ENCODE measurements at places on chromosomes 4 and X.

- DNase-seq = no peak
Measured at GRCh38 chr4:7040765-7041164, 2.4 kb upstream of the TADA2B start.

DNA sequence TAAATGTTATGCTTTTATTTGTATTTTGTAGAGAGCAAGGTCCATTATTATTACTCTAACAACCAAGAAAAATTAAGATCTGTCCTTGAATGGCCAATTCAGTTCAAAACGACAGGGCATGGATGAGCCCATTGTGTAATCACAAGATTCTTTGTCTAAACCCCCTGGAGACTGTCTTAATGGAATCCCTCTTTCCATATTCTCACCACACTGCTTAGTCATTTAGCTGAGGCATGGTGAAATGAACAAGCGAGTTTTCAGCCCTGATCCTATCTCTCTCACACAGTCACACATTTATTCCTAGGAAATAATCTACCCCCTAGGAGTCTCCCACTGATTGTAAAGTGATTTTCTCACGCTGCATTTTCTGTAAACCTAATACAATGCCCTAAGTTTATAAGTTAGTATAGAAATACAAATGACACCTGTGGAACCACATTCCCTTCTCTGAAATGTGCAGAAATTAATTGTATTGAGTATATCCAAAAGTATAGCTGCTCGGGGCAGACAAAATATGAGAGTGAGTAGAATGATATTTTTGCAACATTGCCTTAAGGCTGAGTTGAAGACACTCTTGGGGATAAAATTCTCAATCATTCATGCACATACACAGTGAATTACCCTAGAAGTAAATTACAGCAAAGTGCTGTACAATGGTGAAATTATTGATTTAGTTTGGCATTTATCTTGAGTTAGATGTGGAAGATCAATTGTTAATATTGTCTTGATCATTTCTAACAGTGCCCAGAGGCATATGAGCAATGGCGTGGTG lies 119.7 kb upstream of the PCDH7 start:
- DNase-seq = no peak

GRCh38 chr4:88097301-88097700 lies 61.1 kb downstream of the ABCG2 start:
- DNase-seq = no peak

- DNase-seq = peak; percentile 40
Measured at GRCh38 chrX:47723689-47724088, 64.7 kb upstream of the UXT start.

- peak; percentile 5 for DNase-seq
Measured at GRCh38 chrX:49754233-49754857, 58.6 kb upstream of the PAGE1 start.

DNA sequence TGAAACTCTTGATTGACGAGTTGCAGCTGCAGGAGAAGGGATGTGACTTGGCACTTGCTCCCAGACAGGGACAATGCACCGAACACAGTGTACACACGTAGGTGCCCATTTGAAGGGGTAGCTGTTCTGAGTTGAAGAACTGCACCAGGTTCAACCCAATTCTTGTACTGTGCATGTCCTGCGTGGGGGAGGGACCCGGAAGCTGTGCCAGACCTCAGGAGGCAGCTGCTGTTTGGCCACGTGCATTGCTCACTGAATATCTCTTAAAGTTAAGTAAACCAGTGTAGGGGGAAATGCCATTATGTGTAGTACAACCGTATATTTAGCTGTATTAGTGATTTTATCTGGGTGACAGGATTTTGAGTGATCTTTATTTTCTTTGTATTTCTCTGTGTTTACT lies 12.0 kb upstream of the RBBP7 start:
- peak; percentile 43 for DNase-seq

GRCh38 chr4:105923497-105924238 lies 28.4 kb downstream of the NPNT start:
- no peak for DNase-seq

DNA sequence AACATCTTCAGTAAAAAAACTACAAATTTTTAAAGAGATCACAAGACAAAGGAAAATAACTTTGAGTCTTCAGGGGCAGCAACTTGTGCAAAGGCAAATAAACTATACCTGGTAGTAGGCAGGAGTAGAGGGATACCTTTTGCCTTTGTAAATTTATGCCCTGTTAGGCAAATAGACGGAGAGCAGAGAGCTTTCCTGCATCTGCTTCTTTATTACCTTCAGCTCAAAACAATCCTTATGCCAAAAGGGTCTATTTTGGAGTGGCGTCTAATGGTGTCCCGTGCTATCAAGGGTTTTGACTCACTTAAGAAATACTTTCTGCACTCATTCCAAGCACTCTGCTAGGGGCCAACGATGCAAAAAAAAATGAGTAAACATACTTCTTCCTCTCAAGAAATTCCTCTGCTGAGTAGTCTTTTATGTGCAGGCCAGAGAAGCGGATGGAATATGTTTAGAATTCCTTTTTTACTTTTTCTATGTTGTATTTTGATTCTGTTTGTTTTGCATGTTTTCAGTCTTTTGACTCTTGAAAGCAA lies 131.9 kb downstream of the ANXA5 start:
- DNase-seq = no peak

GRCh38 chr4:151205722-151206121 lies 71.2 kb upstream of the PRSS48 start:
- DNase-seq = no peak

DNA sequence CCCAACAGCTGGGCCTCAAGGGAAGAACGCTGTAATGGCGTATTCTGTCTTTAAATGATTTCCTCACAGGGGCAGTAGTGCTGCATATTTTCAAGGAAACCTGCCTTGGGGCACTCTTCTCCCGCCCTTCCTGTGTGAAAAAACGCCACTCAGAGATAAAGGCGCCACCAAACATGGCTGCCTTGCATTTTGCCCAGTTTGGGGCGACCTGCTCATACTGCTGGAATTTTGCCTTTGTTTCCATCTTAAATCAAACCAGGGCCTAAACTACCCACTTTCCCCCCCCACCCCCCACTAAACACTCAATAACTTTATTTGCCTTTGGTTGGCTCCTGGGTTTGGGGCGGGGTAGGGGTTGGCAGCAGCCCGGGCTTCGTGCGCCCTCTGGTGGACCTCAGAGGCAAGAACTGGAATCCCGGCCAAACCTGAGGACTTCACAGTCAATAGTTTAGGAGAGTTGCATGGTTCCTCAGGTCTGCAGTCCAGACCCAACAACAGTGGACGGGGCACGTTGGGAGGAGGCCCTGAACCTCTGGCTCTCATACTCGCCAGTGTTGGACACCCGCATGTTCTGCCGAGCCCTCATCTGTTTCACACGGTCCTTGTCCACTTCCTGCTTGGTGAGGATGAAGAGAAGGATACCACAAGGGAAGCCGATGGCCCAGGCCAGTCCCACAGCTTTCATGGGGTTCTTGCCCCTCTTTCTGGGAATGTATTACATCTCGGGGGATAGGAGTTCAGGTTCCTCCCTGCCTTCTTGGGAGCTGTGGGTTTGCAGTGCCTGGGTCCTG lies 220.1 kb upstream of the STK26 start:
- DNase-seq = no peak

DNA sequence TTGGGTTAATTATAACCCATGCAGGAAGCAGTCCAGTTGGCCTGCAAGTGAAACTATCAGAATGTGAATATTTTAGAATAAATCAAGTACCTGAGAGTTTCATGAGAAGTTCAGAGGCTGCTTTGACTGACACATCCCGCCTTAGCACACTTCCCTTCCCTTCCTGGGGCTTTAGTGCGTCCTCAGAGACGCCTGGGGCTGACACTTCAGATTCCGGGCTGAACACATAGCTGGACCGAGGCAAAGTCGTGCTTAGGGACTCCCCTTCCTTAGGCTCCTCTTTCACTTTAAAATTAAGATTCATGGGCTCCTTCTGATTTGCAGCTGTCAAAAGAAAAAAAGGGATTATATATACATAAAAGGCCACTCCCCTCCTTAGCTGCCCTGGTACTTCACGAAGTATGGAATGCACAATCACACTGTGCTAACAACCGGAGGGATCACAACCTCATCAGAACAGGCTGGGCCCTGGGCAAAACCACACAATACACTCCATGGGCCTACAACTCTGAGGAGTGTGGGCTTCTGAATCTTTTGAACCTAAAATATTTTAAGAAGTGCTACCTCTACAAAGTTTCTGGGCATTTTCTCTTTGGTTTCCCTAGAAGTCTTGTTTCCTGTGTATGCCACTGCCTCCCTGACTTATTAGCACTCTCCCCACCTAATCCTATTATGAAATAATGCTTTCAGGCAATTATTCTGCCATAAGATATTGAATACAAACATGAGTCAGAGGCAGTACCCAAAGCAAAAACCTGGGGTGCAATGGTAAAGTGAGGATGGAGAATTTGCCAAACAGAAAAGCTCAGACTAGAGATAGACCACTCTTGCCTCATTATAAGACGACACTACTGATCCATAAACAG lies 68.2 kb downstream of the ZNF827 start:
- no peak for DNase-seq

DNA sequence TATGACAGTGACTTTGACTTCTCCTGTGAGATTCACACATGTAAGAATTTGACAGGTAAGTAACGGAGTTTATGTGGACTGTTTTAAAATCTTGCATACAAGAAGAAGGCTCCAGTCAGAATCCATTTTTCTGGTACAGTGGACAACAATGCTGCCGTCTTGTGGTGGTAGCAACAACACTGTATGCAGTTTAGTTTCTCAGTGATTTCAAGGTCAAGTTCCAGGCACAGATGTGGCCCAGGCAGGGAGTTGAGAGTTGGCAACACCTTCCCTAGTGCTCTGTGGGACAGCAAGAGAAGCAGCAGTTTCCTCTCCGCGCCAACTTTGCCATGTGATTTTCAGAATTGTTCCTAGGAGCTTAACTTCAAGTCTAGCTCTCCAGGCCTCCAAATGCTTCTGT lies 56.0 kb upstream of the STPG2 start:
- DNase-seq = no peak

GRCh38 chr4:143294310-143294709 lies 42.4 kb upstream of the GAB1 start:
- no peak for DNase-seq

GRCh38 chrX:139766545-139766983 lies 58.6 kb upstream of the MCF2 start:
- DNase-seq = no peak

DNA sequence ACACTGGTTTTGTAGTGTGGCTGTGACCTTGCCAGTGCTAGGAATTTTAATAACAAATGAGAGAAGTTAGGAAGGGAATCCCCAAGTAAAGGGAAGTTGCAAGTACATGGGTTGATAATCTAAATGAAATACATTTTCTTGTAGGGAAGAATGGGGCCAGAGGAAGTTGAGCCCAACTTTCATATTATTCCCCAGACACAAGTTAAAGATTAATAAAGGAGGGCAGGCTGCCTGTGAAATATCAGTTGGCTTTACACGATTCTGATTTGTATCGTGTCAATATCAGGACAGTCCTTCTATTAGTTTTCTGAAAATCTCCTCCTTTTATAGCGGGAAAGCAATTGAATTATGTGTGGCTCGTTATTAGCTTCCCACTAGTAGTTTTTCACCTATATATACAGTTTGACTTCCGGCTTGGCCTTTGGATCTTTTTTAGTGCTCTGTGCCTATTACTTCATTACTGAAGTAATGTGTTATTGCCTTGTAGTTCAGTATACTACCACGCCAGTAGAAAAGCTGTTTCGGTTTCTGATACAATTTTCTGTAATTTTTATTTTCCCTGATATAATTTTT lies 1.7 kb downstream of the PDLIM5 start:
- DNase-seq = no peak

GRCh38 chr4:17197070-17197469 lies 298.6 kb upstream of the LDB2 start:
- no peak for DNase-seq

- DNase-seq = no peak
Measured at GRCh38 chrX:129577473-129577872, 37.4 kb downstream of the OCRL start.

DNA sequence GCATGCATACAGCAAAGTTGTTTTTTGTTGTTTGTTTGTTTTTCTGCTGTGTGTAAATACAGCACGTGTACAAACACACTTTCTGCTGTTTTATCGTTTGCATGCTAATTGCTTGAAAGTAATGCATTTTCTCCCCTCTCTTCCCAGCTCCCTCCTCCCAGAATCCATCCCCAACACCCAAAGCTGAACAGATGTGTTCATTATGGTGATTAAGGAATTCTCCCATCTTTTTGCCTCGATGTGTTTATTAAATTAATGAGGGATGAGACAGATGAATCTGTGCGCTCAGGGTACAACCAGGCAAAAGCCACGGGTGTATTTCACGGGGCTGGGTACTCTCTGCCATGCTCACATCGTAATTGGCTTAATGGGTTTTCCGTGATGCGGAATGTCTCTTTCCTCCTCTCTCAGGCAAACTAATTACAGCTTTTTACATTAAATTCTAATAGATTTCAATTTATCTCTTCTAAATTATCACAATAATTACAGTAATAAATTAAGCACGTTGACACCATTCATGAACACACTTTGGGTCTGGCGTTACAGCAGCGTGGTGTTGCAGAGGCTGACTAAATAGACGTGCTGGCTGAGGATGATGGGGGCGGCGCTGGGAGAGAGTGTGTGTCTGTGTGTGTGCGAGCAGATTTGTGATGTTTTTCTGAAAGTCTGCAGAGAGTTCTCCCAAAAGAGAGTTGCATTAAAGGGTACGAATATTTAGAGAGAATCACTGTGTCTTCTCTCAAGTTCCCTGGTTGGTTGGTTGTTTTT lies 117.7 kb downstream of the CRLF2 start:
- no peak for DNase-seq

DNA sequence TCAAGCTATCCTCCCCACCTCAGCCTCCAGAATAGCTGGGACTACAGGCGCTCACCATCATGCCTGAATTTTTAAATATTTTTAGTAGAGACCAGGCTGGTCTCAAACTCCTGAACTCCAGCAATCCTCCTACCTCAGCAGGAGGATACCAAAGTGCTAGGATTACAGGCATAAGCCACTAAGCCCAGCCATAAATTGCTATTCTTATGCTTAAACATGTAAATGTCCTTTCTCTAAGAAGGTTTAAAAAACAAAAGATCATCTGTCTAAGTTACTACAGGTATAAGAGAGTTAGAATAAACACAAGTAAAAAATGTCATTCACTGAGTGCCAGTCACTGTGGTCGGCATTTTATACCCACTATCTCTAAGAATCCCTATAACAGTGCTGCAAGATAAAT lies 28.3 kb downstream of the PRMT9 start:
- no peak for DNase-seq

DNA sequence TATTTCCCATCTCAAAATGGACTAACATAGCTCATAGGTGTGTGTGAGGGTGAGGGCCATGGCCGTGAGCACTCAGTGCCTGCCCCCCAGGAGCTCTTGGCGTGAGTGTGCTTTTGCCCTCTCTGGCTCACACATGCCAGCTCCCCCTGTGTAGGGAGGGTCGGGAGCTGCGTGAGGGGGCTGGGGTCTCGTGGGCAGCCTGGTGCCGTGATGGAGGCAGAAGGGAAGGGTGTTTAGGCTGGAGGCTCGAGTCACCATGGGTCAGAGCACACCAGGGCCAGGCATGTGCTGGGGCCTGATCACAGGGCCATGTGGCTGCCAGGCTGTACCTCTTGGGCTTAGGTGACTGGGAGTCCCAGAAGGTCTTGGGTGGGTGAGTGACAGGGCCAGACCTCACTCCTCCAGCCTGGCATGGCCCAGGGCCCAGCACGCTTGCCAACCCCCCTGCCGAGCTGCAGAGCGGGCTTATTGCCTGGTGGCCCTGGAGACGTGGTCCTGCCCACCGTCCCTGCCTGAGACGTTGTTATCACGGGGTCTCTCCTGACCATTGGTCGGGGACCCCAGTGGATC lies 44.0 kb downstream of the ADRA2C start:
- DNase-seq = no peak

- DNase-seq = no peak
Measured at GRCh38 chrX:13933851-13934250, 95.8 kb downstream of the GEMIN8 start.

Measured in NCI-H146 (cell line).